ENCODE measurements at places on chromosomes 12 and 14.

GRCh38 chr12:11812586-11813437 is 163.3 kb downstream of the ETV6 start:
- no peak for DNase-seq

- no peak for DNase-seq
Measured at GRCh38 chr12:57139796-57140649, 7.4 kb downstream of the LRP1-AS start.

GRCh38 chr12:47276621-47277309 is 197.0 kb upstream of the AMIGO2 start:
- peak; percentile 53 for DNase-seq

DNA sequence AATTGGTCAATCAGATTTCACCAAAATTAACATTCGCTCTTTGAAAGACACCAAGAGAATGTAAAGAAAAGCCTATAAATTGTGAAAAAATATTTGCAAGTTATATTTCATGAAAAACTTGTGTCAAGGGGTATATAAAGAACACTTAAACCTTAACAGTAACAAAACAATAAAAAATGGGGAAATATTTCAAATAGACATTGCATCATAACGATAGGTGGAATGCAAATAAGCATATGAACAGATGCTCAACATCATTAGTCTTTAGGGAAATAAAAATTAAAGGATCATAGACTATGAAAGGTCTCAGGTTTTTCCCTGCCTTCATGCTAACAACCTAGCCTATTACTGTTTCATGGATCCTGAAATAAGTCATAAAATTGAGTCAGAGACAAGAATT is 64.3 kb downstream of the COCH start:
- DNase-seq, result no peak

DNA sequence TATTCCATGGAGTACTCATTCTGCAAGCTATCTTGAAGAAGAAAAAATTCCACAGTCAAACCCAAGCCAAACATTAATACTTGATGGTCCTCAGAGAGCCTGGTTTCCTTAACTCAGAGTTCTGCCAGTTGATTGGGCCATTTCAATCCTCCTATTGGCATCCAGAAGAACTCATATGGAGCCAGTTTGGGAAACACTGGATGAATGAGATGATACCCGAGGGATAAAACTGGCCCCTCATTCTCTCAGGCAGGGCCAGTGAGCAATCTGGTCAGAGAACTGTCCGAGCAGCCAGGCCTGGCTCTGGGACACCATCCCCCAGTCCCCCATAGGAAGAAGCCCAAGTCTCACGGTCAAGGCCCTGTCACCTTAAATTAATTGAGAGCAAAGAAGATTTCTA is 48.8 kb downstream of the NUAK1 start:
- DNase-seq, result no peak

Data from stimulated activated CD8-positive, alpha-beta memory T cell treated with anti-CD3 and anti-CD28 coated beads, Interleukin-7, amount 100 ng/mL, for 4 hours (primary cell).